Placental pericyte (primary cell): ENCODE measurements at places on chromosomes 11 and 22. TPM values are rescaled to one million over a fixed set of nuclear protein-coding genes. Genes with fewer than 3 reads are reported as not detected.

TENM4 gene
- total RNA-seq = 0.88 and 49.0 TPM in 2 replicates

MUC15 gene
- not detected in 2 replicates for total RNA-seq

MS4A7 gene
- total RNA-seq = 0.29 TPM in 1 of 2 replicates, not detected in the other

MAFF gene
- total RNA-seq = 64.6 and 70.9 TPM in 2 replicates

CDK2AP2 gene
- 27.1 and 67.6 TPM in 2 replicates for total RNA-seq

MYBPC3 gene
- not detected in 2 replicates for total RNA-seq

ST13 gene
- total RNA-seq = 126 and 349 TPM in 2 replicates

FLRT1 gene
- 0.44 TPM in 1 of 2 replicates, not detected in the other for total RNA-seq

OTOG gene
- not detected in 2 replicates for total RNA-seq

ANO3 gene
- 0.14 TPM in 1 of 2 replicates, not detected in the other for total RNA-seq

NELL1 gene
- not detected in 2 replicates for total RNA-seq

C22orf31 gene
- not detected in 2 replicates for total RNA-seq

CADM1 gene
- 3.3 and 32.4 TPM in 2 replicates for total RNA-seq

CCND1 gene
- total RNA-seq = 247 and 2,138 TPM in 2 replicates

CCDC89 gene
- 2.2 and 5.6 TPM in 2 replicates for total RNA-seq

OR5T3 gene
- total RNA-seq = not detected in 2 replicates

CRYBA4 gene
- not detected in 2 replicates for total RNA-seq

POTEH gene
- total RNA-seq = not detected in 2 replicates

GVQW3 gene
- total RNA-seq = 1.1 and 3.3 TPM in 2 replicates

VPREB1 gene
- not detected in 2 replicates for total RNA-seq
